ENCODE measurements at places on chromosomes 5 and 9. TPM values are rescaled to one million over a fixed set of nuclear protein-coding genes. Genes with fewer than 3 reads are reported as not detected.

DNA sequence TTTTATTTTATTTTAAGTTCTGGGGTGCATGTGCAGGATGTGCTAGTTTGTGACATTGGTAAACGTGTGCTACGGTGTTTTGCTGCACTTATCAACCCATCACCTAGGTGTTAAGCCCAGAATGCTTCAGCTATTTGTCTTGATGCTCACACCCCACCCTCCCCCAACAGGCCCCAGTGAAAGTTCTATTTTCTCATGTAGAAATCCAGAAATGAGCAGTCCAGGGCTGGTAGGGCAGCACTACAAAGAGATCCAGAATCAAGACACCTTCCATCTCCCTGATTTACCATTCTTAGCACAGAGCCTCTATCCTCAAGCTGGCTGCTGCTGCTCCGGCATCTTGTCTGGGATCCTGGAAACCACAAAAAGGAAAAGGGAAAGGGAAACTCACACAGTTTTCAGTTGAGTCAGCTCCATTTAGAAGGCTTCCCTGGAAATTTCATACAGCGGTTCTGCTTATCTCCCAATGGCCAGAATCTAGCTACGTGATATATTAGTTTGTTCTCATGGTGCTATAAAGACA lies 85.4 kb upstream of the SMARCA2 start:
- DNase-seq = no peak

DNA sequence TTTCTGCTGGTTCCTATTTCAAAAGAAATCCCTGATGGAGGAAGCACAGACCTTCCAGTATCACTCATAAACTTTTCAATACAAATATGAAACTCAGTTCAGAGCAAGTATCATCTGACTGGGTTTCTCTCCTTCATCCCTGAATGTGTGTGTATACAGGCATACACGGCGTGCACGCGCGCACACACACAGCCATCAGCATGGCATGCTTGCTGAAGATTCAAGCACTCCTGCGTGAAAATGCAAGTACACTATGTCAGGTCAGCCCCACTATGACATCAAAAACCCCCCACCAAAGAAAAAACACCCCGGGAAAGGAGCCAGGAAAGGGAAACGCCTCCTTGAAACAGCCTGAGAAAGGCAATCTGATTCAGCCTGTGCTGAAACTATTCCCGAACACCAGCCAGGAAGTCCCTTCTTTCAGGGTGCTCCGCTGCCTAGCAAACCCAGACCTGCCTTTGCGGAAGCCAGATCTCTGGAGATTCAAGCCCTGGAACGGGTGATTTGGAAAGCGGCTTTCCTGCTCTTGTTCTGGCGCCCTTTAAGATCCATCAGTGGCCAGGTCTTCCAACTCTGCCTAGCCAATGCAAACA lies 831 bp downstream of the KLHL3 start:
- DNase-seq = no peak

Gene ACTL7B
- not detected for total RNA-seq

DNA sequence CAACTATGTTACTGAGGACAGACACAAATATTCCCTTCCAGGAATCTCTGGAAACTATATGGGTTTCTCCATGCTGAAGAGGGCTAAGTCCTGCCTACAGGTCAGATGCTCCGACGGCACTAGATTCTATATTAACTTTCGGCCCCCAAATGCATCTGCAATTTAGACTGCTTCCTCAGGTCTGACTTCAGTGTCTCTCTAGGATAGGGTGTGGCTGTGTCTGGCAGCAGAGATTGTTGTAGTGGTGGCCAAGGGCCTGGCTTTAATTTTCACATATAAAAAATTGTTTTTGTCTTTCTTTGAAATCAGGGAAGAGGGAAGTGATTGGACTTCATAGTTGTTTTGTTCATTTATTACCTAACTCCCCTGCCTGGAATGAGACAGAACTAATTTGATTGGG lies 101.8 kb downstream of the PJA2 start:
- DNase-seq = no peak

DNA sequence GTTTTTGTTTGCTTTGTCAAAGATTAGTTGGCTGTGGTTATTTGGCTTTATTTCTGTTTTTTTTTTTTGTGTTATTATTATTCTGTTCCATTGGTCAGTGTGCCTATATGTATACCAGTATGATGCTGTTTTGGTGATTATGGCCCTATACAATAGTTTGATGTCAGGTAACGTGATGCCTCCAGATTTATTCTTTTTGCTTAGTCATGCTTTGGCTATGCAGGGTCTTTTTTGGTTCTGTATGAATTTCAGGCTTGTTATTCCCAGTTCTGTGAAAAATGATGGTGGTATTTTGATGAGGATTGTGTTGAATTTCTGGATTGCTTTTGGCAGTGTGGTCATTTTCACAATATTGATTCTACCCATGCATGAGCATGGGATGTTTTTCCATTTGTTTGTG lies 312.8 kb downstream of the TAF11L14 start:
- DNase-seq = no peak

Gene BNIP1
- 16.3 TPM for total RNA-seq

Gene IL13
- not detected for total RNA-seq

GRCh38 chr9:29285818-29286217 lies 1712.5 kb upstream of the C9orf72 start:
- DNase-seq = no peak

Gene SLC6A18
- not detected for total RNA-seq

- DNase-seq = no peak
Observed at GRCh38 chr5:107633171-107633901, 37.4 kb downstream of the EFNA5 start.

DNA sequence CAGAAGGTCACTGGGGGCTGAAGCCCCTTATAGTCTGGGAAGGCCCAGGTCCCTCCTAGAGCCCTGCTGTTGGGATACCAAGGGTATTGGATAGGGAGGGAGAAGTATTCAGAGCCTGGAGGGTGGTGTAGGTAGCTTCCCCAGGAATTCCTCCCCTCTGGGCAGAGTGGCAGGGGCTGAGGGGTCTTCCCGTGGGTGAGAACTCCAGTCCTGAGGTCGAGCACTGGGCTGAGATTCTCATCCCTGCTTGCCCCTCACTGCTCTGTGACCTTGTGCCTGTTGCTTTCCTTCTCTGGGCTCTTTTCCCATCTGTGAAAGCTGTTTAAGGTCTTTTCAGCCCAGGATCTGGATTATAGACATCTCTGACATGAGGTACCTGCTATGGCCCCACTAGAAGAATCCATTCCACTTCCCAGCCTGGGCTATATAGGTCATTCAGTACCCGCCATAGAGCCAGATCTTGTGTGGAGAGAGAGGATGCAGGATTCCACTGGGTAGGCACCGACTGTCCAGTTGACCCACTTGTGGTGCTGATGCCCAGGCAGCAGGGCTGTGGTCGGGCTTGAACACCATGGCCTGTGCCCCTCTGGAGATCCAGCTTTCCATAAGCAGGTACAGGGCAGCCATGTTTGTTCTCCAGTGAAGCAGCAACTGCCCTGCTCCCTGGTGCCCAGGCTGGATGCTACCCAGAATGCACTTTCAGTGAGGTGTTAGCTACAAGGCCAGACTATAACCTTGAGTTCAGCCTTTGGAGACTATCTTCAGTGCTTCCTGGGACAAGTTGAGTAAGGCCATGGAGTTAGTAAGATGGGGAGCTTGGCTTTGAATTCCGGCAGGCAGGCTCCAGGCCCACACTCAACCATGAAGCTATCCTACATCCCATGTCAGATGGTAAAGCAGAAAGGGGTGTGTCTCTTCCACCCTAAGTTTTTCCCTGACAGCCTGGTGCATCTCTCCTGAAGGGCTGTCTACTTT lies 60.1 kb downstream of the AMBP start:
- DNase-seq = no peak

DNA sequence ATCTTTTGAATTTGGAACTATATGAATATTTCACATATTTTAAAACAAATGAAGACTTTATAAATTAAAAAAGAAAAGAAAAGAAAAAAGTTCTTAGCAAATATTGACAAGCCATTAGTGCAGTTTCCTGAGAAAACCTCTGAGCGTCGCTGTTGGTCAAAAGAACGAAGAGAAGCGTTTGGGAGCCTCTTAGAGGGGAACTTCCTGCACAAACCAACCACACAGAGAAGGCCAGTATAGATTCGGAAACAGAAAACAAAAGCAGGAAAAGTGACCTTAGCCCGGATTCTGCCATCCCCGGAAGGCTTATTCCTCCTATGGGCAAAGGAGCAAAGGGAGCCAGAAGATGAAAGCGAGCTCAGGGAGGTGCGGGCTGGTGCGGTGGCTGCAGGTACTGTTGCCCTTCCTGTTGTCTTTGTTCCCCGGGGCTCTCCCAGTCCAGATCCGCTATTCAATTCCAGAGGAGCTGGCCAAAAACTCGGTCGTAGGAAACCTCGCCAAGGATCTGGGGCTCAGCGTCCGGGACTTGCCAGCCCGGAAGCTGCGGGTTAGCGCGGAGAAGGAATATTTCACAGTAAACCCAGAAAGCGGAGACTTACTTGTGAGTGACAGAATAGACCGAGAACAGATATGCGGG lies at the start of gene PCDHGB2:
Gene PCDHGB2 (plus strand): TSS at position 205 of the 637 bp plus-strand sequence. CDS start 142 bp downstream, at position 347.
- DNase-seq = no peak

DNA sequence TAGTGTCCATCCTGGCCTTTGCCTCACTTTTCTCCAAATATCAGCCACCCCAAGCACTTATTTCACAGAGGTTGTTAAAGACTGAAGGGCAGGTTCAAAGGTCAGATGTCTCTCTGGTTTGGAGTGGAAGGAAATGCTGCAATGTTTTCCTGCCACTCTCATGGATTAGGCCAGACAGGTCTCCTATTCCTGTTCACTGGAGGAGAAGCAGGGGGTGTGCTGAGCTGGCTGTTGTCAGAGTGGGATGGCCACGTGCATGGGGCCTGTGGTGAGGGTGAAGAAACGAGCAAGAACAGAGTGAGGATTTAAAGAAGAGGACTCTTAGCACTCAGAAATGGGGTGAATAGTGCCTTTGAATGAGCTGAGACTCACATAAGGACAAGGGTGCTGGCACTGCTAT lies 6.7 kb downstream of the TMEM8B start:
- DNase-seq = no peak

Data from frontal cortex (tissue), 4 donors.